ENCODE measurements at places on chromosomes 3 and 15. TPM values are rescaled to one million over a fixed set of nuclear protein-coding genes. Genes with fewer than 3 reads are reported as not detected.

ISG20 gene
- 3.4 TPM for total RNA-seq

- no peak for DNase-seq
These were observed 626.6 kb downstream of the MCTP2 start for GRCh38 chr15:94858011-94858410.

SLC2A2 gene
- total RNA-seq: not detected

GRCh38 chr3:22858486-22858885, 344.6 kb upstream of the UBE2E2 start:
- no peak for DNase-seq

FOXL2NB gene
- 0.75 TPM for total RNA-seq

IGSF11 gene
- total RNA-seq: 52.4 TPM

ACTR8 gene
- 36.9 TPM for total RNA-seq

DNA sequence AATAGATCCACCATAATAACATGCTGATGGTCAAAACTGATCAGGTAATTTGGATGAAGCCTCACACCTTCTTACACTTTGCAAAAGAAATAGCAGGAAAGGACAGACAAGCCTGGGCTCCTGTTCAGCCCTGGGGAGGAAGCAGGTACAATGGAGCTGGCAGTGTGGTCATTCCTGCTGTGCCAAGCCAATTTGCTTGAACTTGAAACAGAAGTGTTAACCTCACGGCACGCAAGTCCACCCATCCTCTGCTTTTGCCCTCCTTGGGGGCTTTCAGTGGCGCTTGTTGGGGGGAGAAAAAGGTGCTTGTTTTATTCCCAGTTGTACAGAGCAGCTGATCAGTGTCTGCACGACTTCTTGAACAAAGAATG, 36.8 kb upstream of the RFTN1 start:
- DNase-seq: no peak

GRCh38 chr3:10929978-10930665, 62.4 kb upstream of the SLC6A1 start:
- DNase-seq: peak; percentile 8

DNA sequence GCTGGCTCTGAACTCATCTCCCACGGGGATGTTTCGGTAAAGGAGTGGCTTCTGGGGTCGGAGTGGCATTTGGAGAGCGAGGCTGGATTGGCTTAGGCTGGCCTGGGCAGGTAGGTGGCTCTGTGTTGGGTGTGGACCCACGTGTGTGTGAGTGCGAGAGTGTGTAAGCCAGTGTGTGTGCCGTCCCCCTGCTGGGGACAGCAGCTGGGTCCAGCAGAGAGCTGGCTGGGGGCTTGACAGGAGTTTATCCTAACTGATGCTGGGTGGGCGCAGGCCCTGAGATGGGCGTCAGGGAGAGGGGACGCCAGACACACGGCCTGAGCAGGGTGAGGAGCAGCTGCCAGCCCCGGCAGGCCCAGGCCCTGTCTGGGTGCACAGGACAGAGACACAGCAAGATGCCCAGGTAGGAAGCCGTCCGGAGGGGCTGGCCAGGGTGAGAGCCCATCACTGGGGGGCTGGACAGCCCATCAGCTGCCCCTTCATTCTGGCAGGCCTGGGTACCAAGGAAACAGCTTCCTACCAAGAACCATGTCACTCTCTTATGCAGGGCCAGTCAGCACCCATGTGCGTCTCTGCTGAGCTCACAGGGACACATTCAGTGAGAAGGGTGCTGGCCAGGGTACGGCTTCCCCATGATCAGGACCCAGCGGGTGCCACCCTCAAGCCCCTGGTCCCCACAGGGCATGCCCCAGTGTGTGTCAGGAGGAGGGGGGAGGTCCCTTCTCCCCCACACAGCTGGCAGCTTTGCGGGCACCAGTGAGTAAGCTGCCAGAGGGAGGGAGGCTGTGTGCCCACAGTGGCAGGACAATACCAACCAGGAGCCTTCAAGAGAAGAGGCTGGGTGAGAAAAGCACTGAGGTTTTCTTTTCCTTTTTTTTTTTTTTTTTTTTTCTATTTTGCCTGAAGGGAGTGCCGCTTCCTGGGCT, 1.1 kb downstream of the PAK6 start:
- peak; percentile 72 for DNase-seq

- no peak for DNase-seq
These were observed 50.4 kb downstream of the TCF12 start for GRCh38 chr15:56968821-56969220.

GRCh38 chr3:56776556-56776950, 25.2 kb downstream of the ARHGEF3 start:
- no peak for DNase-seq

DNA sequence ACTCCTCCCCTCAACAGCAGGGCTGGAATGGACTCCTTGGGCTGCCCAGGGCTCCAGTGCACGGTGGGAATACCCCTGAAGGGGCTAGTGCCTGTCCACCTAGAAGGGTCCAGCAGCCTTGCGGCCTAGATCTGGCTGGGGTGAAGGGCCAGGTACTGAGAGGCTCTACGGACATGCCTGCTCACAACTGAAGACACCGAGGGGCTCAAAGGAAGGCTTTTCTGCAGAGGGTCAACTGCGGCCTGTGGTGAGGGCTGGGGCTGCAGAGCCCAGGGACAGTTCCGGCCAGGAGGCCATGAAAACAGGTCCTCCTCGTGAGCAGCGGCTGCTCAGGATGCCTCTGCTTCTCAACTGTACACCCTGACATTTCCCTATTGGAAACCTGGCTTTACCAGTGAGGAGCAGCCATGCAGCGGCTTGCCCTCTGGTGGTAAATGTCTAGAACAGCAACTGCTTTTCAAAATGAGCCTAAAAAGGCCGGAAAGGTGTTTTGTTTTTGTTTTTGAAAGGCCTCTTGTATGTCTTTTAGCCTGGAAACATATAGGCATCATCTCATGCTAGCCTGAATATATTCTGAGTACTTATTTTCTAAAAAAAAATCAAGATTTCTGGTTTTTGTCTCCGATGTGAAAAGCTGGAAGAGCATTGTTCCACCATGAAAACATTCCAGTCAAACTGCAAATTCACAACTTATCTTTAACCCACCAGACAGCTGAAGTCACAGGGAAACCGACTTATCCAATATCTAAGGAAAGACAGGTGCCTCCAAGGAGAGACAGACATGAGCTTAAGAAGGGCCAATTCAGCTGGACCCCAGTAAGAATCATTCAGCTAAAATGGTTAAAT, 163.4 kb downstream of the KLF13 start:
- peak; percentile 53 for DNase-seq

DNA sequence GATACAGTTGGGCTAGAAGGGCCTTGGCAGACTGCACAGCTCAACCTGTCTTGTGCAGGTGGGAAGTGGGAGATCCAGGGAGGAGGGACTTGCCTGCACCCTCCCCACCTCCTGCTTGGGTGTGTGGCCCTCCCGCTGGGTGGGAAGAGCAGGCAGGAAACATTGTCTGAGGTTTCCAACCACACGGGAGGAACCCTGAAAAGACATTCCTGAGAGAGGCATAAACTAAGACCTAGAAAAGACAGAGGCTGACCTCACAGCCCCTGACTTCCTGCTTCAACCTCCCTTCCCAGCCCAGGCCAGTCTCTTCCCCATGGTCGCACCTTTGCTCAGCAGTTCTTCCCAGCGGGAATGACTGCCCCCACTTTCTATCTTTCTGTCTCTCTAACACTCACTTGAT, 46.3 kb upstream of the INSYN1 start:
- no peak for DNase-seq

CDC25A gene
- 0.40 TPM for total RNA-seq

GRCh38 chr15:57541805-57542504, 49.7 kb upstream of the MYZAP start:
- DNase-seq: peak; percentile 79

CCR8 gene
- not detected for total RNA-seq

GRCh38 chr15:49031804-49032203, 14.4 kb downstream of the SECISBP2L start:
- no peak for DNase-seq

EAF2 gene
- total RNA-seq: 10.0 TPM

GRCh38 chr15:72827226-72827625, 43.7 kb upstream of the ADPGK start:
- DNase-seq: no peak

KPNA4 gene
- 52.4 TPM for total RNA-seq

DNA sequence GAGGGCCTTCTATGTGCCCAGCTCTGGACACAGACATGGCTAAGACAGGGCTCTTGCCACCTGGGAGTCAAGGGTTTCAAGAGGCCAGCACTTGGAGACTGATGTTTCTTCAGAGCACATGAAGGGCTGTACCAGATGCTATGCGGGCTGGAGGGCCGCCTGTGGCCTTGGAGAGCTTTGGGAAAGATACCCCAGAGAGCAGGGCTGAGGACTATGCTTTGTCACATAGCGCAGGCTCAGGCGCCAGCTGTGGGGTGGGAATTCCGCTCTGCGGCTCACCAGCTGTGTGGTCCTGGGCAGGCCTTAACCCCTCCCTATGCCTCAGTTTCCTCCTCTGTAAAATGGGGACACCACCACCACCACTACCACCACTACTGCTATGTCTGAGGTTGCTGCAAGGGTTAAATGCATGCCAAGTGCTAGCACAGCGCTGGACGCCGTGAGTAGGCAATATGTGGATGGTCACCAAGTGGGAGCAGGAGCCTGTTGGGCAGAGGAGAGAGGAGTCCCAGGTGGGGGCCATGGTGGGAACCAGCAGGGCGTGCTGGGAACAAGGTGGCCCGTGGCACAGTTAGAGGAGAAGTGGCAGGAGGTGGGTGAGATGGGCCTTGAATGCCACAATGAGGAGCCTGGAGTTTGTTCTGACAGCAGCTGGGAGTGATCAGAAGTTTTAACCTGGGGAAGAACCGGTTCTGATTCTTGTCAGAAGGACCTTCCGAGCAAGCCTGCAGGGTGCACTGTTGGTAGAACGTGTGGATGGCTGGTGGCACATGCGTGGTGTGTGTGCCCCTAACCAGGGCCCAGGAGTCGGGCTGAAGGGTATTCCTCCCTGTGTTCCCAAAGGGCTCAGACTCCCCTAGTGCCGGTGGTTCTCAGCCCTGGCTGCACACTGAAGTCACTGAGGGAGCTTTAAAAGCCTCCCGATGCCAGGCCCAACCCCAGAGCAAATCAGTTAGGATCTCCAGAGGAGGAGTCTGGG, 41.7 kb downstream of the FEM1B start:
- no peak for DNase-seq

- DNase-seq: peak; percentile 40
These were observed 37.7 kb downstream of the FAM174B start for GRCh38 chr15:92617549-92618520.

- DNase-seq: peak; percentile 40
These were observed 86.9 kb upstream of the COL6A5 start for GRCh38 chr3:130258532-130258952.

DNA sequence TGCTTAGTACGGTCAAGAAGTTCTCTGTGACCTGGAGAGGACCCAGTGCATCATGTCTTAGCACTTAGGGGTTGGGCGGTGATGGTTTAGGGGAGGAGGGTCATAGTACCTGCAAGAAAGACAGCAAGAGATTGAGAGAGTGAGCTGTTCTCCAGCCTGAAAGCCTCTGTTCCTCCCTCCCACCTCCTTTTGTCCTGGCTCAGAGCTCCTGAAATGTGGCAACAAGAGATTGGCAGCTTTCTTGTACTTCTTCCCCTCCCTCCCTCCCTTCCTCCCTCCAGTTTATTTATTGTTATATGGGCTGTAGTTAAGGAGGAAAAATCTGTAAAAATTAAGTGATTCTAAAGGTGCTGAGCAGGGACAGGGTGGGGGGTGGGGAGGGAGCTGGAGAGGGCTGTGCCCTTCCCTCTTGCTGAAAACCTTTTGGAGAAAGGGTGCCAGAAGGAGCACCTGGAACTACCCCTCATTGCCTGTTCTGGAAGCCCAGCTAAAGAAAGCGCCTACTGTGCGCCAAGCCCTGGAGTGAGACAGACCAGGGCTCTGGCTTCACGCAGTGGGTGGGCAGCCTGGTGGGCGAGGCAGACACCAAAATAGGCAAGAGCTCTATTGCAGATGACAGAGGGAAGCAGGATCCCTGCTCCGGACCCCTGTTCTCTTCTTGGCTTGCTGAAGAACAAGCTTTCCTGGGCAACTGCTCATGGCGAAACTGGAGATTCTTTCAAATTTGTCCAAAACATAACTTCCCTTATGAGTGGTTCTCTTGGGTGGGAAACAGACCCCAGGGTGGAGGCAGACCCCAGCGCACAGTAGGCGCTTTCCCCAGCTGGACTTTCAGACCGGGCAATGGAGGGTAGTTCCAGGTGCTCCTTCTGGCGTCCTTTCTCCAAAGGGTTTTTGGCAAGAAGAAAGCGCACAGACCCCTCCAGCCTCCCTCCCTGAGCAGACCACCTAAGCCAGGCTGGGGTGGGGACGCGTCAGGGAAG, 35.6 kb downstream of the LINGO1 start:
- no peak for DNase-seq

FGF7 gene
- 0.79 TPM for total RNA-seq

DNA sequence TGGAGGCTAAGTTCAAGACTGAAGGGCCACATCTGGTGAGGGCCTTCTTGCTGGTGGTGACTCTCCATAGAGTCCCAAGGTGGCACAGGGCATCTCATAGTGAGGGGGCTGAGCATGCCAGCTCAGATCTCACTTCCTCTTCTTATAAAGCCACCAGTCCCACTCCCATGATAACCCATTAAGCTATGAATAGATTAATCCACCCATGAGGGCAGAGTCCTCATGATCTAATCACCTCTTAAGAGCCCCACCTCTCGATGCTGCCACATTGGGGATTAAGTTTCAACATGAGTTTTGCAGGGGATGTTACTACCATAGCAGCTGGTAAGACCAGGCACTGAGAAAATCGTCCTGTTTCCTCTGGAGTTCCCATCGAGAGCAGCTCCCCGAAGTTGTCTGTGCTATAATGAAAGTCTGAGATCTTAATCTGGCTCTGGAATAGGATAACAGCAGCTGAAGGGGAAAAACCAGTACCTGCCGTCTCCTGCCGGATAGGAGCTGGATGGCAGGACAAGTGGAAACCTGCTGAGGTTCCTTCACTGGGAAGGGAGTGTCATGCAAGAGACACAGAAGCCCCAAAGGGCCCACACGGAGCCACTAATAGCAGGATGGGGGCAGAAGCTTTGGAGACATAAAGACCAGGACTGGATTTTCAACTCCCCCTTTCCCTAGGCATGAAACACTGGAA, 79.5 kb upstream of the EPHB3 start:
- no peak for DNase-seq
